ENCODE measurements at places on chromosomes 13 and 19. TPM values are rescaled to one million over a fixed set of nuclear protein-coding genes. Genes with fewer than 3 reads are reported as not detected.
A peak's percentile ranks its signal among the peaks of the same experiment; 100 is the strongest.

GRCh38 chr19:9586764-9587163 lies 2.5 kb upstream of the ZNF121 start:
- peak; percentile 63 for DNase-seq

GRCh38 chr13:113528813-113529180 lies 38.3 kb upstream of the DCUN1D2 start:
- no peak for DNase-seq

GRCh38 chr13:23749288-23749873 lies 139.8 kb downstream of the MIPEP start:
- no peak for DNase-seq

DNA sequence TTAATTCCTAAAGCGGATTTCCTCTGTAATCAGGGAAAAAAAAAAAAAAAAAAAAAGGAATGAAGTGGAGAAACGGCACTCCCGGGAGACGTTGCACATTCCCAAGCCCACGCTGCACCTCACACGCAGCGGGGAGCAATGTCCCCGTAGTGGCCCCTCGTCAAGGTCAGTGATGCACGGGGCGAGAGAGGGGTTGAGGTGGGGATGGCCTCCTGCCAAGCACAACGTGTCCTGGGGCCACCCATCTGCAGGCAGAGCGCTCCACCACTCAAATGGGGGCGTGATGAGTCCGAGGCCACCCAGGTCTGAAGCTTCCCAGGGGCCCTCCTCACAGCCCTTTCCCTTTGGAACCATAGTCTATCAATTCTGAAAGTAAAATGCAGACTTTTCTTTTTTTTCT lies 15.1 kb downstream of the PLK5 start:
- no peak for DNase-seq

Gene POLR1G
- 3.0 TPM for polyA plus RNA-seq

DNA sequence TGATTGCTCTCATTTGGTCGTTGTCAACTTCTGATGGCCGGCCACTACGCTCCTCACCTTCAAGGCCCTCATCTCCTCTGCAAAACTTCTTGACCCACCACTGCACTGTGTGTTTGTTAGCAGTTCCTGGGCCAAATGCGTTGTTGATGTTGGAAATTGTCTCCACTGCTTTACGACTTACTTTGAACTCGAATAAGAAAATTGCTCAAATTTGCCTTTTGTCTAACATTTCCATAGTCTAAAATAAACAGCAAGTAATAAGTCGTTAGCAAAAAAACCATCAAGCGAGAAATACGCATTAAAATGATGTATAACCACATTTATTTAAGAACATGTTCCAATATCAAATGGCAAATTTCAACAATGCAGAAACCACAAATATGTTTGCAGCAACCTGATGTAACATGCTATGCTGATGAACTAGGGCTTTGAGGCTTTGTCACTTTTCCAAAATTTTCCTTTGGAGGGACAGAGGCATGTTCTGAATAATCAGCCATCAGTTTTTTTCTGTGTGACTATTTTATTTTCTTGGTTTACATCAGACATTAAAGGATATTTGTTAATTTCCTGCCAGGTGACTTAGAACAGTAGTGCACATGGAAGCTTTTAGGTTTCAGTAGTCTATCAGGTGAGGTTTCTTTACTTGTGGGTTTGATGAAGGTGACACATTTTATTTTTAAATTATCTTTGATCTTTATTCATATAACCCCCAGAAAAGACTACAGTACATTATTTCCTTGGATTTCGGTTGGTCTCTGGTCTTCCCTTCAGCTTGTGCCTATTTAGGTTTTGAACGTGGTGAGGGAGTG lies 74.7 kb upstream of the TEX29 start:
- DNase-seq, result no peak

- no peak for DNase-seq
Observed at GRCh38 chr19:57560049-57560491, 407 bp upstream of the ZNF550 start.

DNA sequence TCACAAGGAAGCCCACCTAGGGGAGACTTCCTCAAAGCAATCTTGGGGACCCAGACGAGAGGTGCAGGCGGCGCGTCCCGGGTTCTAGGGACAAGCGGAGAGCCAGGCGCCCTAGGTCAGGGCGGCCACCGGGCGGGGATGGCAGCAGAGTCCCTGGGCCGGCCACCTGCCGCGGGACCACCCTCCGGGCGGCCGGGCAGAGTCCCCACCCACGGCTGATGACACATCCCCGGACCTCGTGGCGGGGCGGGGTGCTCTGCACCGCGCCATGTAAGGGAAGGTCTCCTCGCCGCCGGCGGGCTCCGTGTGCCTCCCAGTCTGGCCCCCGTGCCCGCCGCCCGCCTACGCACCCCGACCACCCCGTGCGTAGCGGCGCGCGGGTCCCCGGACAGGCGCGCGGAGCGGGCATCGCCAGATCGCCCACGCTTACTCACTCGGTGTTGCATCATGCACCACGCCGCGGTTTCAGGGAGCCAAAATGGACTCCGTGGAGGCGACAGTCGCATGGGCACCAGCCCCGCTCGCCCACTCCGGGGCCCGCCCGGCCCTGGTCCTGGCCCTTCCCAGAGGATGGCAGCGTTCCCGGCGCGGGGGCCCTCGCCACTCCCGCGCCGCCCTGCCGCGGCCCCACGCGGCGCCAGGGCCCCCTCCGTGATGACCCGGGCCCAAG lies 643 bp downstream of the SLC7A1 start:
- peak; percentile 48 for DNase-seq

GRCh38 chr13:23771956-23772355 lies 117.2 kb downstream of the MIPEP start:
- DNase-seq, result no peak

Gene CCDC122
- 3.7 TPM for polyA plus RNA-seq

Gene AMER2
- 0.04 TPM for polyA plus RNA-seq

Gene ENOX1
- 12.1 TPM for polyA plus RNA-seq

GRCh38 chr13:39302820-39303219 lies 264.6 kb downstream of the NHLRC3 start:
- DNase-seq, result no peak

DNA sequence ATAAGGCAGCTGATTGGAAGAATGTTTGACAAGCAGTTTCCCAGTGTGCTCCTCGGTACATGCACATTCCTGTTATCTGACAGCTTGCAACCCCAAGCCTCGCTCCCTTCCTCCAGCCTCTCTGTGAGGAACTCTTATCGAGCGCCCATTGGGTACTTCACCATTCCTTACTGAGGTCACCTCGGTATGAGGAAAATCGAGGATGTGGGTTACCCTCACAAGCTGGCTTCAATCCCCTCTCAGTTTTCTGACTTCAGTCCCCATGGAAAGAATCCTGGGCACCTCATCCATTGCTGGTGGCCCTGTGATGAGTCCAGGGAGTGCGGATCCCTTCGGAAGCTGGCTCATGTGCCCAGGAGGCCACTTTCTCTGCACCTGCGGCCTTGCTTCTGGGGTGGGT lies 17.3 kb downstream of the TEX29 start:
- no peak for DNase-seq

DNA sequence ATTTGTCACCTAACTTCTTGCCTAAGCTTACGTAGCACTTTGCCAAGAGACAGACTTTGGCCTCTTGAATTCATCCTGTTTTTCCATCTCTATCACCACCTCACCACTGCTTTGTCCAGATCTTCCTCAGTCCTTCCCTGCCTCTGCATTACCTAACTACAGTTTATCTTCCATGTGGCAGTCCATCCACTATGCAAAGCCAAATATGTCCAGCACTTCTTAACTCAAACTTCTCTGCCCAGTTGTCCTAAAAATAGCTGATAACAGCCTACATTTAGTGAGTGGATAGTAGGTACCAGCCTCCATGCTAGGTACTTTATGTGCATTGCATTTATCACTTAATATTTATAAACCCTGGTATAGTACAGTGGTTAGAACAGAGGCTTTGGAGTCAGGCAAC lies 111.4 kb downstream of the ZAR1L start:
- DNase-seq, result no peak

DNA sequence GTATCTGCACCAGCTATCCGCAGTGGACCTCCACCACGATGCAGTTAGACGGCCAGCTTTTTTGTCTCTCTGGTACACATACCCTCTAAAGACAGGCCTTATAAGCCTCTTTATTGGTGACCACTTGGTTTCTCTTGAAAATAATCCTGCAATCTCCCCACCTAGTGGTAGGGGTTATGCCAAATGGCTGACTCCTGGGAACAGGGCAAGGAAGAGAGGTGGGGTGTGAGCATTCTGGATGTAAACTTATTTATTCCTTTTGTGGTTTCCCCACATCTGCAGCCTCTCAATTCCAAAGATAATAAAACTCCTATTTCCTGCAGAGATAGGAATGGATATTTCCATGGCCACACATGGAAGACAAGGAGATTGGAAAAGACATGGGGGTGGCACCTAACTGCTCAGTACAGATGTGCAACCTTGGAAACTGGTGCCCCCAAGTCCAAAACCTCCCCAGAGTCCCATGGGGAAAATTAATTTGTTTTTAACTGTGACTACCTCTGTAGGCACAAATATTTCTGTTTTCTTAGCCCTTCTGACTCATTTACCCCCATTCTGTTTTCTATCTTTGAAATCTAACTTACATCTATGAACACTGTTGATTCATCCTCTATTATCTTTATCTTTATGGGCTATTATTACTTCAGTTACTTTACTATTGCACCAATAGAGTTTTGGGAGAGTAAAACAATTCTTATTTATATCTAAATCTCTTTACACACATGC lies 112.7 kb upstream of the TSHZ3 start:
- DNase-seq, result no peak

DNA sequence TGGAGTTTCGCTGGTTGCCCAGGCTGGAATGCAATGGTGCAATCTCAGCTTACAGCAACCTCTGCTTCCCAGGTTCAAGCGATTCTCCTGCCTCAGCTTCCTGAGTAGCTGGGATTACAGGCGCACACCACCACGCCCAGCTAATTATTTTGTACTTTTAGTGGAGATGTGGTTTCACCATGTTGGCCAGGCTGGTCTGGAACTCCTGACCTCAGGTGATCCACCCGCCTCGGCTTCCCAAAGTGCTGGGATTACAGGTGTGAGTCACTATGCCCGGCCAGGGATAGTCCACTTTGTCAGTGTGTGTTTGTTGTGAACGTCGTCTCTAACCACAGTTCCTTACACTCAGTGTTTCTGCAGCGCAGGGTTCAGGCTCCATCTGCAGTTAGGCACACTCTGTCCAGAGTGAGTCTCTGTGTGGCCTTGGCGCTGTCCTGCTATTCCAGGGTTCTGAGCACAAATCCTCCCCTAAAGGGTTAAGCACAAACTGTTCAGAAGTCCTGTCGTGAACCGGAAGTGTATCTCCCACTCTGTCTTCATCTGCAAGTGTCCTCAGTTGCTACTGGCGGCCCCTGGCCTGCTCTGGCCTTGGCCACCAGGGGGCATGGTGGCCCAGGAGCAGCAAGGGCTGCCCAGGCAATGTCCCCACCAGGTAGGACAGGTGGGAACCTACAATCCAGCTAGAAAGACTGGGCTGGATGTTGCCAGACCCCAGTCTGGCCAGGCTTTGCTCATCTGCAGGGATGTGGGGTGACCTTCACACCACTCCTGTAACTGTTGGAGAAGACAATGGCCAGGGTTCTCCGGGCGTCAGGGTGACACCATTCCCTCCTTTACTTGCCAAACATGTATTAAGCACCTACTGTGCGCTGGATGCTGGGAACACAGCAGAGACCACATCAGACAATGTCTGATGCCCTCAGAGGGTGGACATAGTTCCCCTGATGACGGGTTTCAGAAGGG lies 38.8 kb upstream of the GATAD2A start:
- DNase-seq, result peak; percentile 53

Gene MAP3K10
- polyA plus RNA-seq, result 10.4 TPM

Gene FXYD3
- polyA plus RNA-seq, result not detected

Gene NCCRP1
- 0.16 TPM for polyA plus RNA-seq

DNA sequence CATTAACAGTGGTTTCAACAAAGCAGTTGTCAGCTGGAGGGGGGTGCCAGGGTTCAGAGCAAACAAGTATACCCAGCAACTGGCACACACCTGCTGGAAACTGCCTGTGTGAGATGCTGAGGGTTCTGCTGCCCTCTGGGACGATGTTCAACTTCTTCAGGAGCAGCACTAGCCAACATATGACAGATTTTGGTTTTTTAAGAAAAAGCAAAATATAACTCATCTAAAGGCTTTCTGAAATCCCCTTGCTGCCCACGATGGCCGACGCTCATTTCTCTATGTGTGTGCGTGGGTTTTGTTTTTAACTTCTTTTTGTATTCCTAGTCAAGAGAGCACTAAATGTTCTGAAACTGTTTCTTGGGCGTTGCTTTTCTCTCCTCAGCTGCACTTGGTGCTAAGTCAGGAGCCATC lies 79.9 kb downstream of the MRPL57 start:
- no peak for DNase-seq

GRCh38 chr19:18629166-18630088 lies 7.4 kb upstream of the KLHL26 start:
- no peak for DNase-seq

DNA sequence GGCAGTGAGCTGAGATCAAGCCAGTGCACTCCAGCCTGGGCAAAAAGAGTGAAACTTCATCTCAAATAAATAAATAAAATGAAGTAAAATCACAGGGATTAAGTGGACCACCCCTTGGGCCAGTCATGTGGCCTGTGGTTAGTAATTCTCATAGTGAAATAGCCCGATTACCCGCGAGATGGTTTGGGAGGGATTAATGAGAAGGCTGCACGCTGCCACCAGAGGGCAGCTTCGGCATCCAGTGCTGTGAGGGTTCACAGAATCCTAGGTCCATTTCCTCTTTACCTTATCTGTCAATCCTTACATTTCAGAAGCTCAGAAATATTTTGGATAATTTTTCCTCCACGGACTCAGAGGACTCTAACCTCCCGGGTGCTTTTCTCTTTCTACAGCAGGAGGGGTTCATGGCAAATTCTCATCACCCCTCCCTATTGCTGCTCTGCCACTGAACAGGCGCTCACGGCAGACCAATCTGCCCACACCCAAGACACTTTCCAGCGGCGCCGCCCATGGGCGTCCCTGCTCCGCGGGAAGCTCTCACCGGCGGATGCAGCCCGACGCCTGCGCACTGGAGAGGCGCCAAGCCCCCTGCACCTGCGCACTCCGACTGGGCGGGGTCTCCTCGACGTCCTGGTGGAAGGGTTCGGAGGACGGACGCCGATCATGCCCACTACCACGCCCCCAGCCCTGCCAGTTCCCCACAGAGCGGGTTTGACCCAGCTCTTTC lies 11.0 kb downstream of the ZNF835 start:
- no peak for DNase-seq

Gene ZSCAN4
- not detected for polyA plus RNA-seq

DNA sequence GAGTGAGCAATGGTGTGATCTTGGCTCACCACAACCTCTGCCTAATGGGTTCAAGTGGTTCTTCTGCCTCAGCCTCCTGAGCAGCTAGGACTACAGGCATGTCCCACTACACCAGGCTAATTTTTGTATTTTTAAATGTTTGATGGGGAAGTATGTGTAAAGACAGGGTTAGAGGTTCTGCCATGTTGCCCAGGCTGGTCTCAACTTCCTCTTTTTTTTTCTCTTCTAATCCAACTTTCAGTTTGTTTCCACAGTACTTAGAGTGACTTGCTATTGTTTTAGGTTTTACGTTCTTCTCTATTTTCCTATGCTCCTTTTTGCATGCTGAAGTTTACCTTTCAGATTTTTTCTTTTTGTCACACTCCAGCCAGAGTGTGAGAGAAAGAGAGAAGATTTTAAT lies 1433.0 kb downstream of the UQCRFS1 start:
- no peak for DNase-seq

- peak; percentile 70 for DNase-seq
Observed at GRCh38 chr19:7652061-7652641, 15.2 kb downstream of the STXBP2 start.

All from muscle of back (tissue), 13 donors.